ENCODE measurements at places on chromosomes 7 and 10.

DNA sequence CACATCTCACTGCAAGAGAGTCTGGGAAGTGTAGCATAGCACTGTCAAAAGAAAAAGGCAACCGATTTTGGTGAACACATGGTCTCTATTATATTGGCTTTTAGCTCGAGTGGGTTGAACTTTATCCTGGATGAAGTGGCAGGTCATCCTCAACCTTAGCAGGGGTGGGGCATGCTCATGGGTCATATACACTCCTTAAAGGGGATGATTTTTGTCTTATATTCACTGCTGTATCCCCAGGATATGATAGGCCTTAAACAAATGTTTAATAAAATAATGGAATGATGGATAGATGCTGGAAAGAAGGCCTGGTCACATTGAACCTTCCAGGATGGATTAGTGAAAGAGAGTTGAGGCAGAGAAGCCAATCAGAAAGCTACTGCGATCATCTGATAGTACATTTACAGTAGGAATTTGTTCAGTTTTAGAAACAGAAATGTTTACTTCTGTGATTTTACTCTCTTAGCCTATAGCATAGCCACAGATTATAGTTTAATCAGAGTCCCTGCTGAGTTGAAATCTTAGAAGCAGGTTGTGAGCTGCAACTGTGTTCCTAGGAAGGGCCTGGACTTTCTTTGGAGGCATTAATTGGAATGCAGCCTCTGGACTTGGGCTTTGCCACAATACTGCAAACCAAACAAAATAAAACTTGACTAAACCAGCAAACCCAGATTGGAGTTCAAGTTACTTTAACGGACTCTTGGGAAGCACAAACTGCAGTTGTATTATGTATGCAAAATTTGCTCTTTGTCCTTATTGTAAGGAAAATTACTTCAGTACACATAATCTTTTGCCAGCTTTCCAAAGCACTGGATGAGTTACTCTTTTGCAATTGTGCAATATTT, 138.3 kb downstream of the BMPER start:
- DNase-seq: no peak

GRCh38 chr7:15821484-15822427, 135.3 kb upstream of the MEOX2 start:
- DNase-seq: no peak

- DNase-seq: no peak
These were observed 90.3 kb downstream of the MICALL2 start for GRCh38 chr7:1368682-1369571.

DNA sequence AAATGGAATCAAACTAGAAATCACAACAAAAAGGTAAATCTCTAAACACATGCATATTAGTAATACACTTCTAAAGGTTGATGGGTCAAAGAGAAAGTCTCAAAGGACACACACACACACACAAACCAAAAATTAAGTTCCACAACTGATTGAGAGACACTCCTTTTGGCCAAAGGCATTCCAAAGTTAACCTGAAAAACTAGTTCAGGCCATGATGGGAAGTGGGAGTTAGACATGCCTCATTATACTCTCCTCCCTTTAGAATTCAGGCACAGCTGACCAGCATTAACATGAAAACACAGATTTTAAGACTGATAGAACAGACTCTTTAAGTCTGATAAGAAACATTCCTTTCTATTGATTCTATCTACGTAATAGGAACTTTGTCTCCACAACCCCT, 332.4 kb upstream of the IGFBP3 start:
- no peak for DNase-seq

DNA sequence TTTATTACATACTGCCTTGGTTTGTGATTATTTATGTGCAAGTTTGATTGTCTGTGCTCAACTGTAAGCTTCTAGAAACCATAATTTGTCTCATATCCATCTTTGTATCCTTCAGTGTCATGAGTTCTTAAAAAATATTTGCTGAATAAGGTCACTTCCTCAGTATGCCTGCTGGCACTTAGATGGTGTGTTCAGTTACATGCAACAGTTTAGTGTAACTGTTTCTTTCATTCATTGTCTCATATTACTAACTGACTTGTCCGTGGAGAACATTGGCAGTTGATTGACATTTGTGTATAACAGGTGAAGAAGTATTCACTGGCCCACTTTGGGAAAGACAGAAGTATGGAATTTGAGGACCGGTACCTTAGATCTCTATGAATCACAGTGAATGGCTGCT, 236.9 kb downstream of the PRKG1 start:
- DNase-seq: no peak
